Fibroblast of the aortic adventitia (primary cell): ENCODE measurements at places on chromosomes 13 and 19. TPM values are rescaled to one million over a fixed set of nuclear protein-coding genes. Genes with fewer than 3 reads are reported as not detected.

B3GNT8 gene
- total RNA-seq, result 1.5 and 2.1 TPM in 2 replicates

DACH1 gene
- 0.08 and 0.09 TPM in 2 replicates for total RNA-seq

SPIB gene
- not detected in 2 replicates for total RNA-seq

GFY gene
- total RNA-seq, result not detected in 2 replicates

ZNF540 gene
- 0.36 and 2.1 TPM in 2 replicates for total RNA-seq

C19orf33 gene
- total RNA-seq, result 0.45 and 1.7 TPM in 2 replicates

KCNJ14 gene
- total RNA-seq, result 0.54 and 1.3 TPM in 2 replicates

ELSPBP1 gene
- not detected in 2 replicates for total RNA-seq

PSG7 gene
- total RNA-seq, result 0.27 TPM in 1 of 2 replicates, not detected in the other

DCT gene
- total RNA-seq, result under 0.01 and 1.1 TPM in 2 replicates

ZNF136 gene
- 5.5 and 8.4 TPM in 2 replicates for total RNA-seq

GSX1 gene
- total RNA-seq, result not detected in 2 replicates

LYPD4 gene
- total RNA-seq, result not detected in 2 replicates

CAPNS1 gene
- total RNA-seq, result 55.1 and 398 TPM in 2 replicates

RFPL4A gene
- not detected in 2 replicates for total RNA-seq

HSD17B14 gene
- 3.6 and 25.5 TPM in 2 replicates for total RNA-seq

USHBP1 gene
- not detected in 2 replicates for total RNA-seq

ZNF556 gene
- total RNA-seq, result 0.08 TPM in 1 of 2 replicates, not detected in the other

ZNF223 gene
- 6.5 and 34.9 TPM in 2 replicates for total RNA-seq

GJB6 gene
- total RNA-seq, result not detected in 2 replicates

ZNF284 gene
- 3.5 and 3.8 TPM in 2 replicates for total RNA-seq

PRR22 gene
- total RNA-seq, result 0.09 and 1.1 TPM in 2 replicates

SSBP4 gene
- total RNA-seq, result 66.7 and 76.4 TPM in 2 replicates

CLEC17A gene
- 0.09 TPM in 1 of 2 replicates, not detected in the other for total RNA-seq

PLPP2 gene
- total RNA-seq, result 15.7 and 16.6 TPM in 2 replicates

IL12RB1 gene
- total RNA-seq, result not detected in 2 replicates

LAMP1 gene
- total RNA-seq, result 85.1 and 161 TPM in 2 replicates

ZNF534 gene
- not detected in 2 replicates for total RNA-seq

LILRB3 gene
- total RNA-seq, result not detected in 2 replicates

COL4A1 gene
- total RNA-seq, result 43.7 and 258 TPM in 2 replicates

PSG2 gene
- total RNA-seq, result 0.27 TPM in 1 of 2 replicates, not detected in the other

CACNA1A gene
- total RNA-seq, result 13.7 and 42.8 TPM in 2 replicates

ZNF98 gene
- not detected in 2 replicates for total RNA-seq

CYP4F8 gene
- not detected in 2 replicates for total RNA-seq

TSHZ3 gene
- total RNA-seq, result 5.7 and 14.0 TPM in 2 replicates

ZNF491 gene
- total RNA-seq, result 0.99 and 2.9 TPM in 2 replicates

ZNF177 gene
- 1.1 and 8.9 TPM in 2 replicates for total RNA-seq

LAIR1 gene
- not detected in 2 replicates for total RNA-seq

SULT2B1 gene
- total RNA-seq, result not detected in 2 replicates

REEP6 gene
- total RNA-seq, result 0.65 and 2.8 TPM in 2 replicates

ATXN8OS gene
- not detected in 2 replicates for total RNA-seq

CCL25 gene
- not detected in 2 replicates for total RNA-seq

HSPBP1 gene
- 29.1 and 48.3 TPM in 2 replicates for total RNA-seq

VMAC gene
- 3.2 and 5.6 TPM in 2 replicates for total RNA-seq

METTL21C gene
- total RNA-seq, result 1.8 TPM in 1 of 2 replicates, not detected in the other

CPT1C gene
- total RNA-seq, result 23.4 and 39.4 TPM in 2 replicates

ZNF613 gene
- total RNA-seq, result 0.16 and 7.8 TPM in 2 replicates

RFC3 gene
- total RNA-seq, result 10.2 and 38.9 TPM in 2 replicates

SPRED3 gene
- 0.41 and 9.7 TPM in 2 replicates for total RNA-seq

SIGLEC5 gene
- total RNA-seq, result not detected in 2 replicates

TMPRSS9 gene
- total RNA-seq, result not detected in 2 replicates

CCDC8 gene
- total RNA-seq, result 8.5 and 26.9 TPM in 2 replicates

CCDC70 gene
- total RNA-seq, result not detected in 2 replicates
